Hippocampal formation (tissue), 2 donors: ENCODE measurements at places on chromosomes 4 and X.
A peak's percentile ranks its signal among the peaks of the same experiment; 100 is the strongest.

- DNase-seq, result peak; percentile 49
Observed at GRCh38 chrX:100636321-100636991, at the start of gene TSPAN6. TSPAN6 (minus strand) TSS chrX:100636806; CDS start chrX:100636694, 112 bp downstream.

GRCh38 chrX:114073926-114074325 is 510.0 kb upstream of the HTR2C start:
- no peak for DNase-seq

DNA sequence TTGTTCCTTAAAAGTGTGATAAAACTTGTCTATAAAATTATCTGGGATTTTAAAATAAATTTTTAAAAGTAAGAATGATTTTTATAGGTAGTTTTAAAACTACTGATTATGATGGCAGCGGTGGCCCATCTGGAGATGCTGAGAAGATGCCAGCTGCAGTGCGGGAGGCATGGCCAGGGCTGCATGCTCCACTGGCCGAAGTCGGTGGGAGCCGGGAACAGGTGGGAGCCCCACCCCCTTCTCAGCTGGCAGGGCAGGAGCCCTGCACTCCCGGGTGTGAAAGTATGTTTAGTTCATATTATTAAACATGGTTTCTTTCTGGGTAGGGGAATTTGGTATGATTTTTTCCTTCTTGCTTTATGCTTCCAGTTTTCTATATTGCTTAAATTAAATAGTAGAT is 63.8 kb downstream of the CORIN start:
- no peak for DNase-seq

DNA sequence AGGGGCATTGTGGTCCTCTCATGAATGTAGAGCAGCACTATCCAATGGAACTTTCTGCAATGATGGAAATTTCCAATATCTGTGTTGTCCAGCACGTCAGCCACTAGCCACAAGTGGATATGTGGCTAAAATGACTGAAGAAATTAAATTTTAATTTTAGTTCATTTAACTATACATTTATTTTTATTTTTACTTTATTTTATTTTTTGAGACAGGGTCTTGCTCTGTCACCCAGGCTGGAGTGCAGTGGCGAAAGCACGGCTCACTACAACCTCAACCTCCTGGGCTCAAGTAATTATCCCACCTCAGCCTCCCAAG is 13.3 kb upstream of the RBBP7 start:
- DNase-seq, result no peak

GRCh38 chr4:96052827-96053226 is 212.9 kb downstream of the PDHA2 start:
- no peak for DNase-seq

- DNase-seq, result no peak
Observed at GRCh38 chrX:149827254-149827653, 45.5 kb downstream of the MAGEA9 start.

DNA sequence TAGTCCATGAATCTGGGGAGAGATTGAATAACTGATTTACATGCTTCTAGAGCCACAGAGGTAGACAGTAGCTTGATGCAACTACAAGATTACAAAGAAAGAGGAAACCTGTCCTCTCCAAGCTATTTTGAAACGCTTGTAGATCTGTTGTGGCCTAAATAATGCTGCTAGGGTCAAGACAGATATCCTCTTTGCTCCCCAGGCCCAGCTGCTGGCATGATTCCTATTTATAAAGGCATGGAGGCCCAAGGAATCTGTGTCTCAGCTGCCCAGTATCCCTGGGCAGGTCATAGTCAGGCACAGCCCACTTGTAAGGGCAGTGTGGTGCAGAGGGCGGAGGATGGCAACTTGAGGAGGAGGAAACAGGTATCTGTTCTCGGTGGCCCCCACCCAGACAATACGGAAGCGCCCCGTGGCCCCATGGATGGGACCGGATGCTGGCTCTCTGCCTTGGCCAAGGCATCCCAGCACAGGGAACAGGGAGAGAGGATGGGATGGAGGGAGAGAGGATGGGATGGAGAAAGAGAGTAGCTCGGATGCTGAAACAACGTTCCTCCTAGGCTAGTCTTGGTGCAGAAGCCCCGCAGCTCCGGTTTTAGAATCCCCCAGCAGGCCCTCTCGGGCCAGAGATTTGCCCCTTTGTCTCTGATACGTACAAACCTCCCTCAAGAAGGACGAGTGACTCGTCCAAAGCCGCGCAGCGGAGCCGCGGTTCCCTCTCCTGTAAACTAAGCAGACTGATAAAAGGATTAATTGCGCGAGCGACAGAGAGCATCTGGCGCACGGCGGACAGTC is 767 bp upstream of the SMIM20 start:
- DNase-seq, result no peak

DNA sequence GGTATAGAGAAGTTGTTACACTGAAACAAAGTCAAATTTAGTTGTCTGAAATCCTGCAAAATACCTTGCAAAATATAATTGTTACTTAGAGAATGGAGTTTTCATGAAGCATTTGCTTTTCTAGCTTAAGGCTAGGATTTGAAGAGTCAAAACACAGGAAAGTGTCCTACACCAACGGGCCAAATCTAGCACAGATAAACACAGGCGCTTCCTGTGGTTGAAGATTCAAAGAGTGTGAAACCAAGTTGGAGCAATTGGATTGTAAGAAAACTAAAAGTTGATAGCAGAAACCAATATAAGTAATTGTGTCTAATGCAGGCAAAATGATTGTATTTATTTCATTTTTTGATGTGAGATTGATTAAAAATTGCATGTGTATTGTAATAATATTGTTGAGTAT is 2002.5 kb upstream of the TENM3 start:
- no peak for DNase-seq

GRCh38 chrX:71910986-71911730 is 513 bp downstream of the NHSL2 start:
- DNase-seq, result no peak

DNA sequence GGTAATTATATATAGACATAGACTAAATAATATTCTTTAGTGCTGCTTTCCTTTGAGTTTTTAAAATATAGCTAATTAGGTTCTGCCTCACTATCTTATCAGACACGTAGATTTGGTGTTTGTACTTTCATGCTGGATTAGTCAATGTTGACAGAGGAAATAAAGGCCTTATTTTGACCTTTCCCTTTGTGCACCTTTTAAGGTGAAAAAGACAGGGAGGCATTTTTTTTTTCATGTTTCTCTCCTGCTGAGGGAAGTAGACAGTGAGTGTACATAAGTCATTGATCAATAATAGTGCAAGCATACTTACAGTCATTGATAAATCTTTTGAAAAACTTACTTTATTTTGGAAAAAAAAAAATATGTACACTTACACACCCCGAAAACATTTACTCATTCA is 467.8 kb downstream of the GRXCR1 start:
- DNase-seq, result no peak

DNA sequence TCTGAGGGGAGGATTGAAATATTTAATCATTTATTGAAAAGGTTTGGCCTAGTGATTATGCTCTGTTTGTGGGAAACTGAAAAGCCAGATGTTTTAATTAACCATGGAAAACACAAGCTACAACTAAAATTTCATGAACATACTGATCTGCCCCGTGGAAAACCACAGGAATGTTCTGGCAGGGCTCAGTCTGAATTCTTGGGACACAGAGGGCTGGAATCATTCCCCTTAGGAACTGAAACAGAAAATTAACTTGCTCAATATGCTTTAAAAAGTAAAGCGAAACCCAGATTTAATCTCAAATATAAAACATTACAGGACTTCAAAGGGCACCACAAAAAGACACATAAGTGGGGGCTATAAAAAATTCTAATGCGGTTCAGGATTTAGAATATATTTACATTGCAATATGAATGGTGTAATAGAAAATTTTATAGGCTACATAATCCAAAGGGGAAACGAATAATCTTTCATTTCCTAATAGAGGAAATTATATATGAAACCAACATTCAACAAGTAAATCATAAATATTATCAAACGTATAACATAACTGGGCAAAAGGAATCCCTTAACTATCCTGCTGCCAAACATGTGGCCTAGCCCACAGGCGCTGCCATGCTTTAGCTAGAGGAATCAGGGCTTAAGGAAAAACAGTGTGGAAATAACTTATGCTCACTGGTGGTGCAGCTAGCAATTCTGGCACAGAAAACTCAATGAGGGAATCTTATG is 70.9 kb downstream of the APBB2 start:
- DNase-seq, result no peak

- DNase-seq, result no peak
Observed at GRCh38 chrX:21658152-21658737, at the start of gene KLHL34. KLHL34 (minus strand) TSS chrX:21658330; CDS start chrX:21657788, 542 bp downstream.

DNA sequence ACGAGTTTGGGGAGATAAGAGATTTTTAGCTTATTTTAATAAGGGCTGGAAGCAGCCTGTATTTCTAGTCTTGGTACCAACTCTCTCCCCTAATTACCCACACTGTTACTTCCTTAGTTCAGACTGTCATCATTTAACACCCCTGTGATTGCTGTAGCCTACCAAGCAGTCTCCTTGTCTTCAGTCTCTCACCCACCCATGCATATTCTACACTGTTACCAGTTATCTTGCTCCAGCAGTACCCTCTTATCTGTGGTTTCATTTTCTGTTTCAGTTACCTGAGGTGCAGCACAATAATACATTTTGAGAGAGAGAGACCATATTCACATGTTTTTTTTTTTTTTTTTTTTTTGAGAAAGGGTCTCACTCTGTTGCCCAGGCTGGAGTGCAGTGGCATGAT is 80.2 kb downstream of the DIAPH2 start:
- no peak for DNase-seq

- DNase-seq, result no peak
Observed at GRCh38 chr4:43047058-43047457, 154.5 kb downstream of the GRXCR1 start.

DNA sequence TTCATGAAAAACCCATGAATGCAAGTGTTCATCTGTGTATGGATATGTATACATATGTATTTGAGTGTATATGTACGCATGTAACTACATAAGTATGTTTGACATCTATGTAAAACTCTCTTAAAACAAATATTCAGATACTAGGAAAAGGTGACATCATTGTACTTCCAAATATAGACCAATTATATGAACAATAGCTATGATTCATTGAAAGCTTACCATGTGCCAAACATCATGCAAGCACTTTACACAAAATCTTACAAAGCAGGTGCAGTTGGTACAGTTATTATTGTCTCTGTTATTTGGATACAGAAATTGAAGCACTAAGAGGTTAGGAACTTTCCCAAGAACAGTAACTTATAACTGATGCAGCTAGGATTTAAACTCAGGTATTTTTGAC is 21.4 kb downstream of the MAGEB17 start:
- DNase-seq, result no peak

- no peak for DNase-seq
Observed at GRCh38 chrX:9765737-9766097, at the start of gene GPR143. GPR143 (minus strand) TSS chrX:9765847; CDS start chrX:9765817, 30 bp downstream.

GRCh38 chrX:153061732-153062131 is 5.5 kb downstream of the PNMA3 start:
- DNase-seq, result no peak

GRCh38 chr4:11597506-11597905 is 168.8 kb upstream of the HS3ST1 start:
- no peak for DNase-seq

- no peak for DNase-seq
Observed at GRCh38 chr4:119028296-119028695, 107.3 kb upstream of the MYOZ2 start.

DNA sequence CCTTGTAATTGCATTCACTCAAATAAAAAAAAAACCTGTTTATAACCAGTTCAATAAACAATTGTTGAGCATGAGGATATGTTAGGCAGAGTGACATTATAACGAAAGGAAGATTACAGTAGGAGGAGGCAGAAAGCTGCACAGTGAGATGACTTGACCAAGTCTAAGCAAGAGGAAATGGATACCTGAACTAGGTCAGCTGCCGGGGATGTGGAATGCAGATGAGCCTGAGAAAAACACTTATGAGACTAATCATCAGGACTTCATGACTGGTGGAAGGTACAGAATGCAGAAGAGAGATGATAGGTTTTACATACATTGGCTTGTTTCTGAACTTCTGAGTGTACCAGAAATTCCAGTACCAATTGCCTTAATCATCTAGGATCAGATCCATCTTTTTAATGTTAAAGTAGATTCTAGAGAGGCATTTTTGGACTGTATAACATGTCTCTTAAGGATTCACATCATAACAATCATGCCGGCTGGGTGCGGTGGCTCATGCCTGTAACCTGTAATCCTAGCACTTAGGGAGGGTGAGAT is 208.1 kb upstream of the PPP3CA start:
- no peak for DNase-seq

DNA sequence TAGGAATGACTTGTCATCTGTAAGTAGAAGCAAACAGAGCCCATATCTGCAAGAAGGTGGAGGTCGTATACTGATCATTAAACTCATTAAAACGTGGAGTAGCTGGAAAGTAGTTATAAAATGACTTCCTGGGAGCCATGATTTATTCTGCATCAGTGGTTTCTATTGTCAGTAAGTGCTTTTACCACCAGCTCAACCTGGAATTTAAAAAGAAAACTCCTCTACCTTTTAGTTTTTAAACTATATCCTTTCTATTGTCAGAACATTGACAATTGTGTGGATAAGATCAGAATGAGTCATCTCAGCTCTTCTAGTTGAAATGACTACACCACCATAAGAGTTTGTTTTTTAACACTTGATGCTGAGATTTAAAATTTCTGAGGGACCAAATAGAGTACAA is 651.2 kb upstream of the GALNT7 start:
- no peak for DNase-seq

DNA sequence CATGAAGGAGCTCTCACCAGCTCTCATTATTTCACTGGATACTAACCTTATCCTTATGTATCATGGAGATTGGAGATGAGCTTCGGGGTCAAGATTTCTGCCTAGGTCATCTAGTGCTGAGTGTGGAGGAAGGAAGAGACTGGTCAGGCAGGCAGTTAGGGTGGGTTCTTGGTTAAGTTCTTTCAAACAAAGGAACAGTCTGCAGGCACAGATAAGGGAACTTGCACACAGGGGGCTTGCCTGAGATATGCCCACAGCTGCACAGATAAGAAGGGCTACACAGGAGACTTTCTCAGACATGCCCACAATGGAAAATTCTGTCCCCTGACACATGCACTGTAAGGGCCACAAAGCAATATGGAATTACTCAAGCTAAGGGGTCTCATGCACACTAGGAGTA is 904.1 kb downstream of the NLGN4X start:
- DNase-seq, result no peak
